Ovary (tissue), 10 donors: ENCODE measurements at places on chromosomes 7 and 10.

DNA sequence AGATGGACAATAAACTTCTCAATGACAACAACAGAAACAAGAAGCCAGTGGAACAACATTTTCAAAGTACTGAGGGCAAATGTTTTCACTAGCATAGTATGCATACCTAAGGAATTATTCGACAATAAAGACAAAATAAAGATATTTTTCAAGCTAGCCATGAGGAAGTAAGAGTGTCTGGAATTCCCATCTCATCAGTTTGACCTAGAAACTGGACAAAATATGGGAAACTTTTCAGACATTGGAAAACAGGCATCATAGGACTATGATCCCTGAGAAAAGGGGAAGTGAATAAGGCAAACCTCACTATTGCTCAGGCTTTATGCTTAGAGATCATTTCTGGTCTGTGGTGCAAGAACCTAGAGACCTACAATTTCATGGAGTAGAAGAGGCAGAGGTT, 86.3 kb downstream of the OAT start:
- no peak for DNase-seq

DNA sequence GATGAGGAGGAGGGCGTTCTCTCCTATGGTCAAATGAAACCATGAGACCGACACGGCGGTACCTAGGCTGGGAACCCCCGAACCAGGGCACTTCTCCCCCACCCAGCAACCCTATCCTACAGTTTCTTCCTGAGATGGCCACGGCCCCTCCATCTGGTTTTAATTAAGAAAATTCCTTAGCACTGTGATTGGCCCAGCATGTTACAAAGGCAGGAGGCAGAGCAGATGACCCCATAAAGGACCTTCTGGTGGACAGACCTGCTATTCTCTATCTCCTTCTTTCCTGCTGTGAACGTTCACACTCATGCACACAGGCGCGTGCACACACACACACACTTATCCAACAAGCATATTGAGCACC, 129.4 kb downstream of the RGS10 start:
- DNase-seq = no peak

DNA sequence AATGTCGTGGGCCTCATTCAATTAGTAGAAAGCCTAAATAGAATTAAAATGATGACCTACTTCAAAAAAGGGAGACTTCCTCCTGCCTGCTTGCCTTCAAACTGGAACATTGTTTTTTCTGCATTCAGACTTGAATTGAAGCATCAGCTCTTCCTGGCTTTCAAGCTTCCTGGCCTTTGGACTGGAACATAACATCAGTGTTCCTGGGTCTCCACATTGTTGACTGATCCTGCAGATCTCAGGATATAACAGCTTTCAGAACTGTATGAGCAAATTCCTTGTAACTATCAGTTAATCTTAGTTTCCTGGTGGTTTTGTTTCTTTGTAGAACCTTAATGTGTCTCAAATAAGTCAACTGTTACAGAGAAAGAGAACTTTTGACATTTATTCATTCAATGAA, 18.6 kb downstream of the MAGI2 start:
- DNase-seq = no peak

- DNase-seq = no peak
These were observed 165.9 kb upstream of the MYO3A start for GRCh38 chr10:25768167-25768566.

- no peak for DNase-seq
These were observed 502.9 kb downstream of the HTR7 start for GRCh38 chr10:90354914-90355313.

DNA sequence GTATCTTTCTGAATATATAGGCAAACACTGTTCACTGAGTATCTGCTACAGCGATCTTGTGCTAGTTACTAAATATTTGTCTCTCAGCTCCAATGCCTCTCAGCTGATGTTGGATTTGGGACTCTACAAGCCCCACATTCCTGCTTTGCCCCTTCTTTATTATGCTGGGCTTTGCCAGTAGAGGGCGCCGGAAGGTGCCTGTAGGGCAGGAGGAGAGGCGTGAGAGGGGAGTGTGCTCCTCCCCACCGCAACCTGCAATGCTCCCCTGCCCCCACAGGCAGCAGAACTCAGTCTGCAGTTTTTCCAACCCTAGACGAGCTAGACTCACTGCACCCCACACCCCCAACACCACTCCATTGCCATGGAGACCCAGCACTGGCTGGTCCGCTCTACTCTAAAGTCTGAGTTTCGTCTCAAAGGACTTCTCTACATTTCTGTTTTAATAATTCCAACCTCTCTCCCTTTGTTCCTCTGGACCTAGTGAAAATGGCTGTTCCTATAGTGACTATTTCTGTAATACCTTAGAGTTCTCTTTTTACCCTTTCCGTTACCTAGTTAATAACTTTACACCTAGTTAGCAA, 337.6 kb downstream of the CCSER2 start:
- no peak for DNase-seq

DNA sequence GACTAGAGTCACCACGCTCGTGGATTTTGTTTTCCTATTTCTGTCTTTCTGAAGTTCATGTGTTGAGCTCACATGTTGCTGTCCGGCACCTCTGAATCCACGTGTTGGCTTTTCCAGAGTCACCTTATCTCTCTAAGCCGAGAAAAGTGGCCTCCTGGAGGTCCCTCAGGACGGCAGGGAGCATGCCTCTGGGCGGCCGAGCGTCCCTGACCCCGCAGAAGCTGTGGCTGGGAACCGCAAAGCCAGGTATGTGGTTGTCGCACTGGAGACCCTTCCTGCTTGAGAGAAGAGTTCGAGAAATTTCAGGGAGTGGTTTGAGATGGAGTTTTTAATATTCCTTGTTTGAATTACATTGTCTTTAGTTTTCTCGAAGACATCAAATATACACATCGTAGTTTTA, 12.6 kb downstream of the IQCE start:
- no peak for DNase-seq
